ENCODE measurements at places on chromosomes 12 and 14.

GRCh38 chr12:121537814-121538698 is 42.8 kb downstream of the KDM2B start:
- DNase-seq, result no peak

GRCh38 chr14:50941151-50941550 is 3.1 kb downstream of the PYGL start:
- DNase-seq, result no peak

- no peak for DNase-seq
Observed at GRCh38 chr12:29640589-29641345, 143.0 kb downstream of the TMTC1 start.

- no peak for DNase-seq
Observed at GRCh38 chr14:92792885-92793284, 1.2 kb upstream of the GOLGA5 start.

DNA sequence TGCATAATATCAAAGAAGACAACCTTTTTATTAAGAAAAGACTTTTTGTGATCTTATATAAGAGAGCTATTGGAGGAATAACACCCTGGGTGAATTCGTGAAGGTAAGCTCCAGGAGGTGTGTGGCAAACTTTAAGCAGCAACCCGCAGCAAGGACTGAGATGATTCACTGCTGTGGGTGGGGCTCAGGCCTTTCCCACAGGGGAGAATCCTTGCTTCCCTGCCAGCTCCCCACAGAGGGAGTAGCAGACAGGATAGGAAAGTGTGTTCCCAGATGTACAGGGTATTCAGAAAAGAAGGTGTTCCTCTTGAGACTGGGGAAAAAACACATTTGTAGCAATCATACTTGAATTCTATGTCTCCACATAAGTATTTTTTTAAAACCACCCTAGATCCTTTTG is 9.2 kb downstream of the NDUFA12 start:
- no peak for DNase-seq

DNA sequence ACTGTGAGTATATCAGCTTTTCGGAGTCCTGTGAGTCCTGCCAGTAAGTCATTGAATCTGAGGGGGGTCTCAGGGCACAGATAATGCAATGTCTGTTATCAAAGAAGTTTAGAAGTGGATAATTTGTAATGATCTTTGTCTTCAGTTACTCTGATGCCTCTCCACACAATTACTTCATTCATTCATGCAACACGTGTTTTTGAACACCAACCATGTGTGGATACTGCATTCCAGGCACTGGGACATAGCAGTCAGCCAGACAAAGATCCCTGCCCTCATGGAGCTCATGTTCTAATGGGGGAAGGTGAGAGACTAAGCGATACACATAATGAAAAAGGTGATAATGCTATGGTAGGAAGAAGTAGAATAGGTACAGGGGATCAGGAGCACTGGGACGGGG is 60.8 kb upstream of the SCN8A start:
- no peak for DNase-seq

GRCh38 chr12:100643246-100643645 is 69.8 kb downstream of the GAS2L3 start:
- peak; percentile 59 for DNase-seq

GRCh38 chr14:74346341-74346740 is 1.9 kb upstream of the VRTN start:
- no peak for DNase-seq

DNA sequence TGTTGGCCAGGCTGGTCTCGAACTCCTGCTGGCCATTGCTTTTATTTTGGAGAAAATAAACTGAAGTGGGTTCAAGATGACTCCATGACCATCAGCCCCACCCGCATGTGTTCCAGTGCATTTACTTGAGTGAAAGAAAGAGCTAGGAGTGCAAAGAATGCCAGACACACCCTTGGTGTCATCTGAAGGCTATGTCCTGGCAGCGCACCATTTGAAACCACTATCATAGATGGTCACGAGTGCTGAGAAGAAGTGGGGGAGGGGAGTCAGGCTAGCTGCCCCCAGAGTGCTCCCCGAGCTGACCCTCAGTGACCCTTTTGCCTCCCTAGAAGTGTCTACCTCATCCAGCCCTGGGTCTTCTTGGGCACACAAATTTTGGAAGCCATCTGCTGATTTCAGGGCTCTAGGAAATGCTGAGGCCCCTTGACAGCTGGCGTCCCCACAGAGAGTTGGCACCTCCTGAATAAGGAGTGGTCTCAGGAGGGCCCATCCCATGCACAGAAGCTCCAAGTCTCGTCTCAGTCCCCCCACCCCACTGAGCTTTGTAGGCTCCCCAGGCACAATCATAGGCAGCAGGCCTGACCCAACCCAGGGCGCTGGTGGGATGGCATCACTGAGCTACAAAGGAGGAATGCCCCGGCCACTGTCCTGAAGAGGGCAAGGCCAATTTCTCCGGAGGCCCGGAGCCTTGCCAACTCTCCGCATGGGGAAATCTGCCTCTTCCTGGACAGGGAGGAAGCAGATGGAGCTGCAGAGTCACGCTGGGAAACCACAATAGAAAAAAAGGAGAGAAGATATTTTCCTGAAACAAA is 28.0 kb downstream of the PXN start:
- DNase-seq, result no peak

- DNase-seq, result no peak
Observed at GRCh38 chr12:19988459-19988873, 379.9 kb upstream of the PDE3A start.

GRCh38 chr12:102462795-102463465 is 17.4 kb downstream of the IGF1 start:
- no peak for DNase-seq

GRCh38 chr14:90811641-90812040 is 4.6 kb downstream of the TTC7B start:
- DNase-seq, result no peak

GRCh38 chr12:52078276-52078675 is 1.2 kb upstream of the SMIM41 start:
- no peak for DNase-seq

- no peak for DNase-seq
Observed at GRCh38 chr12:70321191-70321590, 44.9 kb upstream of the KCNMB4 start.

- no peak for DNase-seq
Observed at GRCh38 chr14:96304956-96305355, 48.9 kb downstream of the BDKRB1 start.

DNA sequence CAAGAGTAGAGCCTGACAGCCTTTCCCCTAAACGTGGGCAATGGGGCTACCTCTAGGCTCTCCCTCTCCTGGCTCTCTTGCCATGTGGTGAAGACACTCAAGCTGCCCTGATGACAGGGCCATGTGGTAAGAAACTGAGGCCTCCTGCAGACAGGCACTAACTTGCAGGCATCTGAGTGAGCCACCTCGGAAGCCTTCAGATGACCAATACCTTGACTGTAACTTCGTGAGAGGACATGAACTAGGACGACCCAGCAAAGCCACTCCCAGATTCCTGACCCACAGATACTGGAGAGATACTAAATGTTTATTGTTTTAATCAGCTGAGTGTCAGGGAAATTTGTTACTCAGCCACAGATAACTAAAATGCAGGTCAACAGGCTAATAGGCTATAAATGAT is 96.4 kb downstream of the EFCAB11 start:
- DNase-seq, result no peak

GRCh38 chr12:116620124-116620491 is 60.9 kb downstream of the MAP1LC3B2 start:
- no peak for DNase-seq

DNA sequence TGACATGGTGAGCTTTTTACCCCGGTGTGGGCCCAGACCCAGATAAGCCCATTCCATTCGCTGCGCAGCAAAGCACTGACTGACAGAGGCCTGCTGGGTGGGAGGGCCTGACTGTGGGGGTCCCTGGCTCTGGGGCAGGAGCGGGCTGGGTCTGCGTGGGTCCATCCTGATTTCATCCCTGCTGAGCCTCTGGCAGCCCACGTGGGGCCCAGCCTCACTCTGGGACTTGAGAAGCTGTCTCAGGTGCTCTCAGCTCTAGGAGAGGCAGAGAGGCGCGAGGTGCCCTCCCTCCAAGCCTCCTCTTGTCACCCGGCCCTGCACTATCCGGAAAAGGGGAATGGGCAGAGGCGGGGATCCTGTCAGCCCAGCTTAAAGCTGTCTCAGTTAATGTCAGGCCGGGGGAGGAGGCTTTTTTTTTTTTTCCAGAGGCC is 927 bp downstream of the ABCB9 start:
- no peak for DNase-seq
